ENCODE measurements at places on chromosomes 2 and 18.

DNA sequence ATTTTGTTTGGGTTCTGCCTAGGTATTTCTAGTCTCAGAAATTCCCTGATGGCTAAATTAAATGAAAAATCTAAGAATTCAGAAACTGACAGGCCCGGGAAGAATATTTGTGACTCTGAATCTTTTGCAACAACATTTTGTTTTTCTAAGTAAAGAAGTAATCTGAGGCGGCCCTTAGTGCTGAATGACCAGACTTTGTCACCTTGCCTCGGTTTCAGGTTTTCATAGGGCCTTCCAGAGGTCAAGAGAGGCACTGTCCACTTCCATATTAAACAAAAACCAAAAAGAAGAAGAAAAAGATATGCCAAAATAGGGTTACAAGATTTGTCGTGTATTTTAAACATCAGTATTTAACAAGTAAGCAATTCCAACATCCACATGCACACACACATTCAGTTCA is 16.1 kb upstream of the CCNYL1 start:
- no peak for DNase-seq

DNA sequence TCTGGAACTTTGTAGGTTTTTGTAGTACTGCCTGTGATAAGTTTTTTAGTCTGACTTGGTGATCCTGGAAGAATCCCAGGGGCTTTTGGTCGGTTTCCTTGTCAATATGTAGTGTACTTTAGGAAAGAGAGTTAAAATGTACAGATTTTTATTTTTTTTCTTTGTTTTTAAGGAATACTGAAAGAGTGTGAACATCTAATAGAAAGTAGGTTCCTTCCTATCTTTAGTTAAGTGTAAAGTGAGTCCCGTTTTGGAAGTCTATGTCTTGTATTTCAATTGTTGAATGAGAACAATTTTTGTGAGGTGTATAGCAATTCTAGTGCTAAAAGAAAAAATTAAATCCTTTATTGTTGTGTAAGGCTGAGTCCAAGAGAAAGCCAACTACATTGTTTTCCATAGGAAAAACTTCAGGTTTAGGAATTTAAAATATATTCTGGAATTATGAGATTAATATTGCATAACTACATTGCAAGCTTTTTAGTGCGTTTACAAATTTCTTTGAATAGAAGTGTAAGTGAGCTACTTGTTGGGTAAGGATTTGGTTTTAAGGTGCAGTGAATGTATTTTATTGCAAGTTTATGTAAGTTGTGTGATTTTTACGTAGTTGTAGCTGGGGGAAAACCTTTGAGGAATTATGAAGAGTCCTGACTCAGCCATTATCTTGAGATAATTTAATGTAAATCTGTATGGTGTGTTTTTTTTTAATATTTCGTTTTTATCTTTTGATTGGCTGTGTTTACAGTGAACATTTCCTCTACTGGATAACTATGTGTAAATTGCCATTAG is 1.7 kb downstream of the VAPA start:
- DNase-seq = no peak

DNA sequence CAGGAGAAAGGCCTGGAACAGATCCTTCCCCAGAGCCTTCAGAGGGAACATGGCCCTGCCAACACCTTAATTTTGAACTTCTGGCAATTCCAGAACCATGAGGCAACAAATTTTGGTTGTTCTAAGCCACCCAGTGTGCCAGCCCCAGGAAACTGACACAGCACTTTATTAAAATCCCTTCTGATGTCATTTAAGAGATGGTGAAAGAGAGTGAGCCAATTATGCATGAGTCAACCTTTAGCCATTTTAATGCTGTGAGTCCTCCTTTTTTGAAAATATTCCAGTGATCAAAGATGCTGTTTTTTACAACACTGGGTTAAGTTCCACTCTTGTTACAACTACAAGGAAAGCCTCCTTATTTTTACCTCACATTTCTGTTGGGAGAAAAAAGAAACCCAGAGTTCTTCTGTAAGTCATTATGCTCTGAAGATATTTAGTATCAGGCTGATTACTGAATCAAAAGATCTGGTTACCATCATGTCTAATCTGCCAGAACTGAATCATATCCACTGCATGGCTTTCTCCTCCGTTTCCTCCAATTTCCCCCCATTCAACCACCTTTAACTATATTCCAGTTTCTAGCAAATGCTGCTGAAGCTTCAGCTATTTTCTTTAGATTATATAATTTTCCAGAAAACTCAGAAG is 235.4 kb downstream of the TXNL1 start:
- DNase-seq = no peak

DNA sequence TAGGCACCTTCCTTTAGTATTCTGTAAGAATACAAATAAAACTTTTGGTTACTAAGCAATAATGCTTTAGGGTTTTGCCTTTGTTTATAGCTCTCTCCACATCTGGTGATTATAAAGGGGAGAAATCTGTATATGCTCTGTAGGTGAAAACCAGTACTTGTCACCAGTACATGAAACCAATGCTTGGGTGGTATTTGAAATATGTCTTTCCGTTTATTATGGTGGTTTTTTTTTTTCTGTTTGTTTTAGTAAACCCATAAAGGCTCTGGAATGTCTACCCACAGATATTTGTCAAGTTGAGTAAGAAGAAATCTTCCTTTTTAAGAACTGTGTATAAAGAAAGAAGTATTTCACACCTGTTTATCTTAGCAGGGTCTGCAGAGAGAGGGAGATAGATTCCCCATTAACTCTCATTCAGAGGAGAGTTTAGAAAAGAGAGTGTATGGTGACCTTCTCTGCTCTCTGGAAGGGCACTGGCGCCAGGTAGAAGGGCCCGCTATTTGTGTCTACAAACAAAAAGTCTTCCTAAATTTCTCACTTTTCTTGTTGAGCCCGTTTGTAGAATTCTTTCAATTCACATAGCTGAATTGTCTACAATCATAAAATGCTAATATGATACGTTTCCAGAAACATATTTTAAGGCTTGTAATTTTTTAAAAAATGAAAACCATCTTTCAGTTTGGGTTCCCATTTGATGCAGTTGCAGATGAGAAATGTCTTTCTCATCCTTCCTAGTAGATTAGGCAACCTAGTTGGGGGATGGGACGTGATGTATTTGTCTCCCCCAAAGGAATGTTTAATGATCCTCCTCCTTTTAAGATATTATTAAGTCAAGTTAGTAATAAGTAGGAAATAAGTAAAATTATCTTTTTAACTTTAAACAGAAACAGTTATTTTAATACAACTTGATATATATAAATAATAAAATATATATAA is 33.9 kb downstream of the MAP3K20 start:
- DNase-seq = no peak

DNA sequence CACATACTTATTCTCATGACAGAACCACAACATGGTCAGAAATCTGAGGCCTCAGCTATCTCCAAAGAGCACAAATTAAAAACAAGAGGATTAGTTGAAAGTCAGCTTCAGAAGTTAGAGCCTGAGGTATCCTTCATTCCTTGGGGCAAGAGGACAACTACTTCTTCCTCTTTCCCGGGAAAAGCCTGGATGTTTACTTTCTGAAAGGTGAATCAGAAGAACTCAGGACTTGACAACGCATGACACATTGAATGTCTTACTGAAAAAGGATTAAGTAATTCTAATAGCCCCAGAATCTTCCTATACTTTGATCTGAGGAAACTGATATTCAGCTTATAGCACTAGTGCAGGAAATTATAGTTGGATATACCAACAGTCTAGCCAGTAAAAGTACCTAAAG is 573.2 kb downstream of the METTL4 start:
- no peak for DNase-seq

GRCh38 chr18:46481048-46481846 is 175.8 kb downstream of the LOXHD1 start:
- peak; percentile 69 for DNase-seq

- no peak for DNase-seq
Measured at GRCh38 chr2:212421556-212422334, 116.9 kb downstream of the ERBB4 start.

GRCh38 chr2:204542982-204543608 is 2.2 kb upstream of the PARD3B start:
- no peak for DNase-seq

DNA sequence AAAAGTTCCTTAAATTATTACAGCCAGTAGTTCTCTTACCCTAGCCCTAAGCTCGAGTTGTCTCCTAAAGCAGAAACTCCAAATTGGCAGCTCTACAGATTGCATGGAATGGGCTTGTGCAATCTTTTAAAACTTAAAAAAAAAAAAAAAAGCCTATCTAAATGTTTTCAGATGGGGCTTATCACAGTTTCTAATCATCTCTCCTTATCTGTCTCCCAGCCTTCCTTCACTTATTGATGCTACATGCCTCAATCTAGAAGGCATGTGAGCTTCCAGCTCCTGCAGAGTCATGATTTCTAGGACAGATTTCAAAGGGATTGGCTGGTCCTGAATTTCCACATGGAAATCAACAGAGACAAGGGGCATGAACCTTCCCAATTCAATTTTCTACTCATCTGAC is 33.1 kb upstream of the PELI1 start:
- DNase-seq = no peak

DNA sequence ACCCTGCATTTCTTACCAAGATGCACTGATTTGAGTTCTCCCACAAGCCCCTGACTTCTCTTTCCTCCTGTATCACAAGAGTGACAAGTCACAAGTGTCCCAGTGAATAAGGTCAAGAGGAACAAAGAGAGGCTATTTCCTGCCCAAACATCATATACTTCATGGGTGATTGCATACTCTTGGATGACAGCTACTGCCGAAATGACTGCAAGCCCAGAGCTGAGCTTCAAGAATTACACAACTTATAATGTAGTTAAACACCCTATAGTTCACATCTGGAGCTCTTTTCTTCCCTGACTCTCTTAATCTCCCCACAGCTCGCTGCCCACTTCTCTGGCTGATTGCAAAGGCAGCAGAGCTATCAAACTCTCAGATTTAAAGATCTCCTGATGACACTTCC is 289.7 kb upstream of the PARD3B start:
- DNase-seq = no peak

GRCh38 chr2:233063976-233064411 is 3.9 kb downstream of the INPP5D start:
- DNase-seq = peak; percentile 49

- DNase-seq = no peak
Measured at GRCh38 chr18:40243607-40244006, 1711.4 kb upstream of the PIK3C3 start.

DNA sequence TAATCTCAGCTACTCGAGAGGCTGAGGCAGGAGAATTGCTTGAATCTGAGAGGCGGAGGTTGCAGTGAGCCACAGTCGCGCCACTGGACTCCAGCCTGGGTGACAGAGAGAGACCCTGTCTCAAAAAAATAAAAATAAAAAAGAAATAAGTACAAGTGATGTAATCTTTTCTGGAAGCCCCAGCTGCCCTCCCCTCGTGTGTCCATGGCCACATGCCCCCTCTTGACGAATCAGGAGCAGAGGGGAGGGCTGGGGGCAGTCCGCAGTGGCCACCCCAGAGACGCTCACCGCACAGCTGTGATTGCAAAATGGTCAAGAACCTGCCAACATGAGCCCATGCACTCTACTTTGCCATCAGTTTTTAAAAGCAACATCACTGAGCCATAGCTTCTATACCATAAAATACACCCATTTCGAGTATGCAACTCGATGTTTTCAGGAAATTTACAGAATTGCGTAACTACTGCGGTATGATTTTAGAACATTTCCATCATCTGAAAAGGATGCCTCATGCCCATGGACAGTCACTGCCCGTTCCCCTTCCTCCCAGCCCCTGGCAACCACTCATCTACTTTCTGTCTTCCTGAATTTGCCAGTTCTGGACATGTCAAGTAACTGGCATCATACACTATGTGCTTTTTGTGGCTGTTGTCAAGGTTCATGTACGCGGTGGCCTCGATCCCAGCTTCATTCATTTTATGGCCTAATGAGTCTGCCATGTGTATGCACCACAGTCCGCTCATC is 88.1 kb downstream of the NDUFA10 start:
- DNase-seq = peak; percentile 38

GRCh38 chr2:176079285-176079830 is 4.4 kb downstream of the EVX2 start:
- no peak for DNase-seq

DNA sequence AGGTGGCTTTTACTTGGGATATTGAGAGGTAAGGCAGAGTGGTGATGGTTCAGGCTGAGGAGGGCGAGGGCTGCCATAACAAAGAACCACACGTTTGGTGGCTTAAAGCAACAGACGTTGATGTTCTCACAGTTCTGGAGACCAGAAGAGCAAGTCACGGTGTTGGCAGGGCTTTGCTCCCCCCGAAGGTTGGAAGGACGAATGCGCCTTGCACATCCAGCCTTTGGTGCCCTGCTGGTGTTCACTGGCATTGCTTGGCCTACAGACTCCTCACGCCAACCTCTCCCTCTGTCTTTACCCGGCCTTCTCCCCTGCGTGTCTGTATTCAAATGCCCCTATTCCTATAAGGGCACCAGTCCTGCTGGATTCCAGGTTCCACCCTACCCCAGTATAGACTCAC is 125.4 kb downstream of the TPO start:
- DNase-seq = no peak

GRCh38 chr18:39232937-39233336 is 1667.3 kb upstream of the CELF4 start:
- DNase-seq = no peak

DNA sequence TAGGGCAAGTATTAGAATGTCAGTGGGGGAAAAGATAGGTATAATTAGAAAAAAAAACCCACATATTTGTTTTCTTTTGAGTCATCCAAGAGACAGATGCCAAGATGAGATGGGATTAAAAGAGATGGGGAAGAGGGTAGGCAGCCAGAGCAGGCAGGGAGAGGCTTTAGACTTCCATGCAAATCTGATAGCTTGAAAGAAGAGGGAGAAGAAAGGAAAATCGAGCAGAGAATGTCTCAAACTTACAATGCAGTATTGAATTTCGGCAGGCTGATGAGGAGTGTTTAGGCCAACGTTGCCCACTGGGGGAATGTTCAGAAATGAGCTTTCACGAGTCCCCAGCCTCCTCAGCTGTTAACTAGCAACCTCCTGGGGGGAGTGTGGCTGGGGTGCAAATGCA is 91.3 kb downstream of the SPATS2L start:
- no peak for DNase-seq

GRCh38 chr2:25314514-25315315 is 27.0 kb downstream of the DNMT3A start:
- peak; percentile 92 for DNase-seq

GRCh38 chr2:192827735-192828134 is 633.0 kb upstream of the TMEFF2 start:
- no peak for DNase-seq

GRCh38 chr18:76894566-76895346 is 72.4 kb downstream of the ZNF236 start:
- DNase-seq = no peak

DNA sequence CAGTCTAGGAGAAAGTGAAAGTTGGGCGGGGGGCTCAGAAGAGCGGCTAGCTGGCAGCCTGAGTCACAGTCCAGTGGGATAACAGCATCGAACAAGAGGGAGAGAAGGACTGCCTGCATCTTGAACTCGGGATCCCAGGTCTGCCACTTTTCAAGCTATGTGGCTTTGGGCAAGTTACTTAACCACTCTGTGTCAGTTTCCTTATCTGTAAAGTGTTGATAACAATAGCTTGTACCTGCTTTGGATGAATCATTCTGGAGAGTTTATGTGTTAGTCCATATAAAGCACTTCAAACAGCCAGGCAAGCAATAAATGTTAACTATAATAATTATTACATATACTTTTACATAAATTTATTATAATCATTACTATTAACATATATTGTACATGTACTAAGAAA is 4.6 kb downstream of the DYSF start:
- no peak for DNase-seq

- no peak for DNase-seq
Measured at GRCh38 chr18:76474824-76475223, 20.2 kb downstream of the ZNF516 start.
